ENCODE measurements at places on chromosomes 16 and 17.

DNA sequence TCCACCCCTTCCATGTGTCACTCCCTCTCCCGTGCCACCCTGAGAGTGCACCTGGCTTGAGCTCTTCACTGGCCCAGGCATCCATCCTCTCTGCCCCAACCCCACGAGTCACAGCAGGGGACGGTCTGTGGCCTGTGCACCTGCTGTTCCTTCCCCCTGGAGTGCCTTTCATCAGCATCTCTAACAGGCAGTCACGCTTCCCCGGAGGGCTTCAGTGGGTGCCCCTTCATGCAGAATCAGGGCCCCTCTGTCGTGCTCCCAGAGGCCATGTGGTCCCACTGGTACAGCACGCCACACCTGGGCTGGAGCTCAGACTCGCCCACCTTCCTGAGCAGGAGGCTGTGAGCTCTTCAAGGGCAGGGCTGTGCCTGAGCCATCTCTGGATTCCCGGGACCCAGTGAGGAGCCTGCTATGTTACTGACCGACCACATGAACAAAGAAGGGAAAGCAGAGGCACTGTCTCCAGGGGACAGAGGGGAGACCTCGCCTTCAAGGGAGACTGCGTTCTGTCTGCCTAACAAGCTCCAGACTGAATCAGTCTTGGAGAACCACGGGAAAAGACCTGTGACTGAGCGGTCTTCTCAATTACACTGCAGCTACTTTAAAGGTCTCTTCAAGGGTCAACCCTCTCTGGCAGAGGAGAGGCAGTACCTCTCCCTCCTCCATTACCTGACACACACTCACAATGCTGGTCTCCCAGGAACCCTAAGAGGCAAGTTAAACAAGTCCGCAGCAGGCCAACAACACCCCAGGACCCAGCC is 78.8 kb upstream of the DOC2B start:
- no peak for DNase-seq

GRCh38 chr16:65319621-65320231 is 197.9 kb upstream of the CDH11 start:
- no peak for DNase-seq

GRCh38 chr16:85999778-86000177 is 100.8 kb downstream of the IRF8 start:
- DNase-seq = no peak

GRCh38 chr16:50281391-50282009 is 15.1 kb downstream of the ADCY7 start:
- no peak for DNase-seq

GRCh38 chr16:20803192-20803560 is 3.1 kb downstream of the ERI2 start:
- DNase-seq = no peak

GRCh38 chr16:11669380-11670146 is 1.3 kb downstream of the SNN start:
- peak; percentile 2 for DNase-seq

GRCh38 chr16:2386990-2387389 is 42.3 kb upstream of the CCNF start:
- no peak for DNase-seq

DNA sequence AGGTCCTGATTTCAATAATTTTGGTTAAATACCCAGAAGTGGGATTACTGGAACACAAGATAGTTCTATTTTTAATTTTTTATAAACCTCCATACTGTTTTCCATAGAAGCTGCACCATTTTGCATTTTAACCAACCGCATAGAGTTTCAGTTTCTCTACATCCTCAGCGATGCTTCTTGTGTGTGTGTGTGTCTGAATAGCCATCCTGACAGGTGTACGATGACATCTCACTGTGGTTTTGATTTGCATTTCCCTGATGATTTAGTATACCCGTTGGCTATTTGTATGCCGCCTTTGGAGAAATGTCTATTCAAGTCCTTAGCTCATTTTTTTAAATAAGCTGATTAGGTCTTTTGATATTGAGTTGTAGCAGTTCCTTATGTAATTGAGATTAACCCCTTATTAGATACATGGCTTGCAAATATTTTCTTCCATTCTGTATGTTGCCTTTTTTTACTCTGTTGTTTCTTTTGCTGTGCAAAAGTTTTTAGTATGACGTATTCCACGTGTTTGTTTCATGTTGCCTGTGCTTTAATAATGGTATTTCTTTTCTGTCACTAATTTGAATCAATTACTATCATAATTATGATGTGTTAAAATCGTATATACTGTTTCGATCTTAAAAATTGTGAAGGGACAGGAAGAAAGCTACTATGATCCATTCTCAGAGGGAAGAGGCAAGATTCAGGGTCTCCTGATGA is 227.2 kb upstream of the MON1B start:
- no peak for DNase-seq

DNA sequence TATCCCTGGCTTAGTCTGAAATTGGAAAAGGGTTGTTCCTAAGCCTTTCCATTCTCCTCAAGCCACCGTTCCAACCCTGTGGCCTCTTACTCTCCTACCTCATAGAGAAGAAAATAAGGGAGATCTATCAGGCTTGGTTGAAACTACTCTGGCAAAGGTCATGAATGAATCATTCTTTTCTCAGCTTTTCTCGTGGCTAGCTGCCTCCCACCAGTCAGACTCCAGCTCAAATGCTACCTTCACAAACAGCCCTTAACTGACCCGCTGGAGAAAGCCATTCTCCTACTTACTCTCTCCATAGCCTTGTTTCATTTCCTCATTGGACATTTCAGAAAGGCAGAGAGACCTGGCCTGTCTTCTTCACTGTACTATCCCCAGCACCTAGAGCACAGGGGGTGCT is 8.9 kb downstream of the MYH10 start:
- peak; percentile 28 for DNase-seq

GRCh38 chr16:80174416-80174815 is 366.4 kb upstream of the DYNLRB2 start:
- peak; percentile 90 for DNase-seq

- peak; percentile 36 for DNase-seq
Measured at GRCh38 chr16:12228602-12229499, 252.3 kb downstream of the SNX29 start.

Measured in kidney glomerular epithelial cell (primary cell).